ENCODE measurements at places on chromosomes 4 and X.

DNA sequence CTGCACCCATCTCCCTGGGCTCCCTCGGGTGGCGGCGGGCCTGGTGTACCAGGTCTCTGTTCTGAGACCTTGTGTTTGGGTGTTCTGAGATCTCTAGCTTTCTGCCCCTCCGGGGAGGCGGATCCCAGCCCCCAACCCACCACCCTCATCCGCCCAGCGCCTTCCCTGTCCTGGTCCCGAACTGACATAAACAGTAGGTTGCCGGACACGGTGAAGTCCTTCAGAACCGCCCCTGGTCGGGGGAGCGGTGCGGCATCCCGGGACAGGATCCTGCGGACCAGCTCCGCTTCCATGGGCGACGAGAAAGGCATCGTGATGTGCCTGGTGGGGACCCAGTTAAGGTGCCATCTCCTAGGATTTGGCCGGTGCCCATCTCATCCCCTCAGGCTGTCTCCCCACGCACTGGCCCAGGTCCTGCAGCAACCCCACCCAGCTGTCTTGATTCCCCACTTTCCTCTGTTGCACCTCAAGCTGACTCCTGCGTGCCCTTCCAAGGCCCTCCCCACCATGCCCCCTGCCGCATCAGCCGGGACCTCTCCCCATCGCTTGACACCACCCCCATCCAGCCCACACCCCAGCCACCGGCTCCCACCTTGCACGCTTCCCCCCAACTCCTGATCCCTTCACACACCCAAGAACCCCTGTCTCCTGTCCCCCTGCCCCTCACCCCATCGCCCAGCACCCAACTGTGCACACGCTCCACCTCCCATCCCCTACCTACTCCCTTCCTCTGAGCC, 900 bp downstream of the CTAG2 start:
- DNase-seq: no peak

DNA sequence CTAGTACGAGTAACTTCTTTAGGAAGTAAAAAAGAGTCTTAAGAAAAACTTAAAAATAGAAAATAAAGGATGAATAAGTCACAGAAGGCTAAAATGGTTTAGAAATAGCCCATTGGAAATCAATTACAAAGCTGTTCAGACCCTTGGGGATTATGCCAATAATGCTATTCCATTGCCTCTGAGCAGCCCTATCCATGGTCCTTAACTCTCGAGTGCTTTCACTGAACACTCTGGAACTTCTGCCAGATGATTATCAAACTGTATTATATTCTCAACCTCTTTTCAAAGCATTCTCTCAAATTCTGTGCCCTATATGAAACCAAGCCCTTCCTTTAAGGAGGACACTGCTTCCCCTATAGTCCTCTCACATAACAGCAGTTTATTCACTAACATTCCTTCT, 17.0 kb downstream of the SLC9B1 start:
- no peak for DNase-seq

DNA sequence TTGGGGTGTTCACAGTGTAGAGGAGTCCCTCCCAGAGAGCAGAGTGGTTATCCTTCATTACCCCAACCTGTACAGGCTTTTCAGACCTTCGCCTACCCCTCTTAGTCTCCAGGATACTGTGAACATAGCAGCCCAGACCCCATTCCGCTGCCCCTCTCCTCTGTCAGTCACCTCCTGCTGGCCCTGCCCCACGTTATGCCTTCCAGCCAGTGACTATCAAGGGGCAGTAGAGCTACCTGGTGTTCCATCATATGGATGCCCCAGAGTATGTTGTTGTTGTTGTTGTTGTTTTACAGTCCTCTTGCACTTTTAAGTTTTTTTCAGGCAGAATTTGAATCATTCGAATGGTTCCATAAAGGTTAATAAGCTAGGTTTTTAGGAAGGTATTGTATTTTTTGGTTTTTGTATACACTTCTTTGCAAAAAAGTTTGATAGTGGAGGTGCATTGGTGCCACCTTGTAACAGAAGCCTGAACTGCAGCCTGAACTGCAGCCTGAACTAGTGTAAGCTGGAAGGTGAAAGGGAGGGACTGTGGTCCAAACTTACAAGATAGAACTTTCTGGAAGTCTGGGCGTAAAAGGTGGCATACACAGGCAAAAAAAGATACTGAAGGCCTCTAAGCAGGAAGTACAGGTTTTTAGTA, 101.4 kb upstream of the RAB40AL start:
- no peak for DNase-seq

DNA sequence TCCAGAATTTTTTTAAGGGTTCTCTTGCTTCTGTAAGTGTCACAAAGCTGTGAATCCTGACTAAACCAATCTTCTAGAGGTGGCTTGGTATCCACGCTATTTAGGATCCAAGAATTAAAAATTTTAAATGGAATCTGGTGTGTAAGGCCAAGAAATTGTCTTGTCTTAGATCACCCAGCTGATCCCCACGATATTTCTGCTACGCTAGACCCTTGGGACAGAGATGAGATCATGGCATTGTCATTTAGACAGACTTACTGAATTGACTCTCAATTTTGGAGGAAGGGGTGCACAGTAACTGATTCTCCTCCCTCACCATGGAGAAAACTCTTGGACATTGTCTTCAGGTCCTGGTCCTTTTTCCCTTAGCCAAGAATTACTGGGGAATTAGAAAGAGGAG, 5.7 kb downstream of the GPRIN3 start:
- DNase-seq: no peak

DNA sequence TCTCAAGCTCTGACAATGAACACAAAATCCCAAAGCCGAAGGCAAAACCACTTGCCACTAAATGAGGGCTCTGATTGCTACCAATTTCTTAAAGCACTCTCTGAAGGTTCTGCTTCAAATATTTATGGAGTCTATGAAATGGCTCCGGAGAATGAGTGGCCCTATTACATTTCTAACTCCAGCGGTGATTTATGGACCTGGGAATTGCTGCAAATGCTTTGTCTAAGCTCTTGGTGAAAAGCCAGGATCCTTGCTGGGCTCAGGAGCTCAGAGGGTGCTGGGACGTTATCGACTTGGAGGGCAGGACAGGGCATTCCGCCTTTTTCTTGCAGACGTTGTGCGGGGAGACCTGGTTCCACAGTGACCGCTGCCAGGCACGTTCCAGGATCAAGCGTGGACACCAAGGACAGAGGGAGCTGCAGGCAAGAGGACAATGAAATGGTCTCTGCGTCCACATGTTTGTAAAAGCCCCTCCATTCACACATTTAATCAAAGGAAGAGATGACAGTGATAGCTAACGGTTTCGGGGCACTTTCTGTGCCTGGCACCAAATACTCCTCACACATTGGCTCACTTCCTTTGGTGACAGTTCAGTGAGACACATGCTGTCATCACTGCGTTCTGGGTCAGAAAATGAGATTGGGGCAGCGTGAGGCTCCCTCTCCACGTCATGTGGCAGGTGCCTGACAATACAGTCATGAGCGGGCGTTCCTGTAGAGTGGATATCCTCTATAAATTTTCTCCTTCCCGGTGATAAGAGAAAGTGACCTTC, 58.8 kb downstream of the C4orf50 start:
- no peak for DNase-seq

DNA sequence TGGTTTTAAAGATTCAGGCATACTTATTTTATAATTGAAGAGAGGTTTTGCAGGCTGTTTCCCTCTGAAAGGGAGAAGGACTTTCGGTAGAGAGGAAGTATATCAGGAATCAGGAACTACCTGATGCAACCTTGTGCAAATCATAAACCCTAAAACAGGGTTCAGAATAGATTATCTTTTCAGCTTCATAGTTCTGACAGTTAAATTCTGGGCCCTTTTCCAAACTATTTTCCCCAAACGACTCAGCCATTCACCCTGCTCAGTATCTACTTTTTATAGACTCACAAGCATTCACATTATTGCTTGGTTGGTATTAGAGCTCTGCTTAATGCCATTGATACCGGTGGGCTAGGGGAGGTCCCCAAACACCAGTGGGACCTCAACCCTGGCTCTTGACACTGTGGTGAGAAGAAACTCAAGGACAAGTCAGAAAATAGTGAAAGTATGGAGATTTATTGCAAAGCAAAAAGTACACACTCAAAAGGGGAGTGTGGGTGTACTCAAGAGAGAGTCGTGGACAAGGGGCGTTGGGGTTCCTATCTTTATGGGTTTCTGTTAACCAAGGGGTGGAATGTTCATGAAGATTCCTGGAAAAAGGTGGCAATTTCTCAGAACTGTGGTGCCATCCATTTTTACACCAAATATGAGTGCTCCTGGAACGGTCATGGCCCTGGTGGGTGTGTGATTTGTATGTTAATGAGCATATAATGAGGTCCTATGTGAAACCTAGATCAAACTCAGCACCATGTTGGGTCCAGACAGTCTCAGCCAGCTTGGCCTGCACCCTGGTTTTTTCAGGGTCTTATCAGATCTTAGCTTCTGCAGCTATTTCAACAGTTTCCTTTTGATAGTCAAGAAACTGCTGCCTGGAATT, 238.3 kb downstream of the DCLK2 start:
- no peak for DNase-seq

GRCh38 chr4:3231471-3231870, 17.5 kb upstream of the MSANTD1 start:
- no peak for DNase-seq

DNA sequence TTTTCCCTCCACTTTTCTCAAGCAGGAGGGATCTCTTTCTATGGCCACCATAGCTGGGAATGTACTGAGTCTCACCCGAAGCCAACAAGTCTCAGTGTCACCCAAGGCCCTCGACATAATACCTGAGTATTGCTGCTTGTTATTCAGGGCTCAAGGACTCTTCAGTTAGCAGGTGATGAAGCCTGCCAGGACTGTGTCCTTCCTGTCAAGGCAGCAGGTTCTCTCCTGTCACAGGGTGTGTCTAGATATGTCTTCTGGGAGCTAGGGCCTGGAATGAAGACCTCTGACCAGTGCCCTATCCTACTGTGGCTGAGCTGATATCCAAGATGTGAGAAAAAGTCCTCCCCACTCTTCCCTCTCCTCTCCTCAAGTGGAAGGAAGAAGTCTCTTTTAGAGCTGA, 391.0 kb upstream of the DIPK2B start:
- DNase-seq: no peak

- DNase-seq: no peak
Observed at GRCh38 chr4:183599690-183600089, 59.3 kb downstream of the RWDD4 start.

DNA sequence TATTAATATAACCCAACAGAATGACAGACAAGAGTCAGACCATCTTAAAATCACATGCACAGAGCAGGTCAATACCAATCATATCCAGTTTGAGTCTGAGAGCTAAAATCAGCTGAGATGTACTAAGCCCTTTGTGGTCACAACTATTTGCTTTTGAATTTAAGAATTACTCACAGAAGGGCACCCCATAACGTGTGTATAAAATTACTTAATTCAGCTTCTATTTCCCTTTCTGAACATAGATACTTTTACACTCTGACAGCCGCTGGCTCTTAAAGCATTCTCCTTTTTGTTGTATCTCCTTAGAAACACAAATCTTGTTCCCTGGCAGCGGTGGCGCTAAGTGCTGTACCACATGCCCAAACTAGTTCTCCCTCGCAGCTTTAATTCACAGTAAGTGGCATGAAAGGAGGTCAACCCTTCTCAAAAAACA, 14.8 kb upstream of the PPARGC1A start:
- no peak for DNase-seq

DNA sequence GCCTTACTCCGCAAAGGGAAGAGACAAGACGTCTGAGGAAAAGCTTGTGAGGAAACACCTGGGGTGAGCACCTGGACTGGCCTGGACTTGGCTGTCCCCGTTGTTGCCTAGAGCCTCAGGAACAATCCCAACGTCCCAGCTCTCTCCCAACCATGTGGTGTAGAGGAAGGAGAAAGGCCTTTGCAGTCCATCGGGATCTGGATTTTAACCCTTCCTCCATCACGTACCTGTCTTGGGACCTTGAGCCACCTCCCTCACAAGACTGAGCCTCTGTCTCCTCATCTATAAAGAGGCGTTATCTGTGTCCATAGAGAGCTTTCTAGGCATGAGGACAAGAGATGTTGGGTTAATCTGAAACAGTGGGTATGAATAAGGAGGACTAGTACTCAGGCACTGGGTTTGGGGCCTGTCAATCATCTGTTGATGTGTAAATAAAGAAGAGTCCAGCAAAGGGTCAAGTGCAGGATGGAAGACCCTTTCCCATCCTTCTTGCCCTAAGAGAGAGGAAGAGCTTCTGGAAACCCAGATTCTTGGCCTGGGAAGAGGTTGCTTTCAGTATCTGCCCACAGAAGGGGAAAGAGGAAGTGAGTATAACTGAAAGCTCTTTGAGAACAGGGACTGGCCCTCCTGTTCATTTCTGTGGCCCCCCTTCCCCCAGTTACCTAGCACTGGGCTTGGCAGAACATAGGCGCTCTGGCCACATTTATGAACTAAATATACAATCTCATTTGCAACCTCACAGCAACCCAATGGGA, 137.1 kb downstream of the PJA1 start:
- DNase-seq: peak; percentile 7

GRCh38 chr4:159117968-159118367, 15.1 kb downstream of the RAPGEF2 start:
- DNase-seq: no peak

GRCh38 chr4:38011511-38012162, 51.4 kb downstream of the PTTG2 start:
- DNase-seq: no peak

DNA sequence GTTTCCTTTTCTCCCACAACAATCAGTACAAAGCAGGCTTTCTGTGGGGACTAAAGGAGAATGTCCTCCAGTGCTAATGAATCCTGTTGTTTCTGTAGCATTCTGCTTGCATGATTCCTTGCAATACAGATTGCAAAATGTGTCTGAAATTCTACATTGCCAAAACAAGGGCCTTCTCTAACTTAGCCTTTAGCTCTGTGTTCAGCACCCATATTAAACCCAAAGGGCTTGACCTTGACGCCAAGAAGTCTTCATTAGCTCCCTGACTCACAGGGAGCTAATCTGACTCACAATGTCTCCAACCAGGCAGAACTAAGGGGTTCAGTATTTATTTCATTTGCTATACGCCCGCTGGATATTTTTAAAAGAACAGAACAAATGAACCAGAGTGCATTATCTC, 241.4 kb upstream of the CLNK start:
- no peak for DNase-seq

DNA sequence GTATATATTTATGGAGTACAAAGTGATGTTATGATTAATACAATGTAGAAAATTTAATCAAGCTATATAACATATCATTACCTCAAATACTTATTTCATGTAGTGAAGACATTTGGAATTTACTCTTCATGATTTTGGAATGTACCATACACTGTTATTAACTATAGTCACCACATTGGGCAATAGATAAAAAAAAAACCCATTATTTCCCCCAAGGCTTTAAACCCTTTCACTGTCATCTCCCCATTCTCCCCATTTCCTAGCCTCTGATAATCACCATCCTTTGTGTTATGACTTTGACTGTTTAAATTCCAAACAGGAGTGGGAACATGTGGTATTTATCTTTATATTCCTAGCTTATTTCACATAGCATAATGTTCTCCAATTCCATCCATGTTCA, 2189.1 kb upstream of the AGA start:
- no peak for DNase-seq

GRCh38 chr4:48910511-48910910, 3.9 kb upstream of the OCIAD2 start:
- no peak for DNase-seq

DNA sequence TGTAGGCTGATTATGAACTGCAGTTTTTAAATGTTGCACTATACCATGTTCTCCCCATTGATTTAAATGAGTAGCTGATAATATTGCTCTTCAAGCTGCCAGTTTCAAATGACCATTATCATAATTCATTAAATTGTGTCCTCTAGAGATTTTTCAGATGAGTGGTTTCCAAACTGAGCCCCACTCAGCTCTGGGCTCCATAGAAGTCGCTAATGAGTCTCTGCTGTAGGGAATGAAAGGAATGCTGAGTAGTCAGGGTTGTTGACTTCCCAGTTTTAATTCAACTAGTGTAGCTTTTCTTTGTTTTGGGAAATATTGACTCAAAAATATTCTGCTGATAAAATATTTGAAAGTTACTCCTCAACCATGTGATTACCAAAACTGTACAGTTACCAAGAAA, 1081.1 kb downstream of the ARAP2 start:
- DNase-seq: no peak

Measured in naive B cell (primary cell).